CD4-positive, alpha-beta T cell treated with Interleukin-10 for 1 hour (primary cell): ENCODE measurements at places on chromosomes 11 and 22.
A peak's percentile ranks its signal among the peaks of the same experiment; 100 is the strongest.

- DNase-seq = peak; percentile 10
Measured at GRCh38 chr11:121372671-121373429, 79.3 kb upstream of the SORL1 start.

DNA sequence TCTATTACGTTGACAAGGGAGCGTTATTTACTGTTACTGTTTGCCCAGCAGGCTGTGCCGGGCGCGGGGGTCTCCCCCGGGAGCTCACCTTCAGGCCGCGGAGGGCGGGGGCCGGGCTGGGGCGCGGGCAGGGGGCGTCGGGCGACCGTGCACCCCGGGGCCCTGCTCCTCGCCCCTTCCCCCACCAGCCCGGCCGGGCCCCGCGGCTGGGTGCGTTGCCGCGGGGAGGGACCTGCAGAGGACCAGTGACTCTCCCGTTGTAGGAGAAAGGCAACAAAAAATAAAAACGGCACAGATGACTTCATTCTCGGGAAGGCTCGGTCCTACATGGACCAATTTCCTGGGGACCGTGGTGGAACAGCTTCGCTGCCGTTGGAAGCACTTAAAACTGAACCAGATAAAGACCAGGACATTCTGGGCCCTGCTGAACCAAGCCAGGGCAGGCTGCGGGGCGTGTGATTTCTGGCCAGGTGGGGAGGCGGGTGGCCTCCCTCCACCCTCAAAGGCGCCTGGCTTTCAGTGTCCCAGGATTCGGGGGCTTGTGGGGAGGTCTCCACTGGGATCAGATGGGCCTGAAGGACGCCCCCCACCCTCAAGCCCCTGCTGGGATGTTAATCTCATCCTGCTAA lies 57.4 kb downstream of the IGLL1 start:
- DNase-seq = no peak

- DNase-seq = no peak
Measured at GRCh38 chr22:50696251-50696798, 23.7 kb downstream of the SHANK3 start.

DNA sequence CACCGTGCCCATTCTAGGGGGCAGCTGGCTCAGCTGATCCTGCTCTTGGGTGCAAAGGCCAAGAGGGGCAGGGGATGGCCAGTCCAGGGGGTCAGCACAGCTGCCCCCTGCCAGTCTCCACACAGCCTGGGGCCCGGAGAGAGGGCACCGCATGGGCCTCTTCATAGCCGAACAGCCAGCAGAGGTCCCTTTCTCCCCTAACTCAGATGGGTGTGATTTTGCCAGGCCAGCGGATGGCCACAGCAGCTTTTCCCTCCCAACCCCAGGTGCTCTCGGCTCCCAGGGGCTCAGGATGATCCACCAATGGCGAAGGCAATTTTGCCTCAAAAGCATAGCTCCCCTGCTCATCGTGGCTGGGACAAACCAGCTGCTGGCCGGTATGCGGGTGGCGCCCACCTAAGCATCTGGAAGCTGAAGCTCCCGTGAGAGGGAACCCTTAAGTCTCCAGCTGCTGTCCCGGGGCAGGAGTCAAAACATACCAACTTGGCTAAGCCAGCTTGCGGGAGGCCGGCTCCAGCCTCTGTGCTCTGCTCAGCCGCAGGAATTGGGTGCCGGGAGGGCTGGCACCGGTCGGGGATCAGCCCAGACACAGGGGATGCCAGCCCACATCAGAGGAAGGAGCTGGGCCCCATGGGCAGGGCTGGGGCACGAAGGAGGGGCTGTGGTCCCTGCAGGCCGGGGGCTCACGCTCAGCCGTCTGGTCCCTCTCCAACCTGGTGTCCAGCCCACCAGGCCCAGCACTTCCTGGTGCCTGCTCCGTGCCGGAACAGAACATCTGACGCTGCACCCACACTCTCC lies 30.5 kb upstream of the GNB1L start:
- DNase-seq = no peak

- no peak for DNase-seq
Measured at GRCh38 chr22:26968859-26969523, 311.6 kb downstream of the MIAT start.

- peak; percentile 75 for DNase-seq
Measured at GRCh38 chr22:28955817-28956216, 72.4 kb downstream of the ZNRF3 start.

DNA sequence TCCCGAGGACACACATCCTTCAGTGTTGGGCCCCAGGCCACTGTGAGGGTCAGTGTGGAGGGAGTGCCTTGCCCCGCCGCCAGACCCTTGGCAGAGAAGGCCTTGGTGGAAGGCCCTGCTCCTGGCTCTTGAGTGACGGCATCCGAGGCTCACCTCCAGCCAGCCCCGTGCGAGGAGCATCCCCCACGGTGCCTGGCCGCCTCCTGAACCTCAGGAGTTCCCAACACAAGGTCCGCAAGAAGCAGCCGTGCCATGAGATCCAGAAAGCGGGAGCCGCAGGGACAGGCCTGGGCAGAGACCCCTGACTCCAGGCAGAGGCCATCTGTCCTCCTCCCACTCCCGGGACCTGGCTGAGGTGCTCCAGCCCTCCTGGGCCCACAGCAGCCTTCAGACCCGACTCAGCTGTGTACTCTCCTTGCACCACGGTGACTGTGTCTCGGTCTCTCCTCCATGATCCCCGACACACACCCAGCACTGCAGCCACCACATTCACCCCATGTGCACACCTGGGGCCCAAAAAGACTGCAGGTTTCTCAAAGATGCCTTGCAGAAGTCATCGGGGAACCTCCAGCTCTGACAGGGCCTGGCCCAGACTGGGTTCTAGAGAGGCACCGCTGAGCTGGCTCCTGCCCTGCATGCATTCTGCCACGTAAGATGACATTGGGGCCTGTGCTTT lies 870.2 kb downstream of the BRD1 start:
- DNase-seq = no peak

DNA sequence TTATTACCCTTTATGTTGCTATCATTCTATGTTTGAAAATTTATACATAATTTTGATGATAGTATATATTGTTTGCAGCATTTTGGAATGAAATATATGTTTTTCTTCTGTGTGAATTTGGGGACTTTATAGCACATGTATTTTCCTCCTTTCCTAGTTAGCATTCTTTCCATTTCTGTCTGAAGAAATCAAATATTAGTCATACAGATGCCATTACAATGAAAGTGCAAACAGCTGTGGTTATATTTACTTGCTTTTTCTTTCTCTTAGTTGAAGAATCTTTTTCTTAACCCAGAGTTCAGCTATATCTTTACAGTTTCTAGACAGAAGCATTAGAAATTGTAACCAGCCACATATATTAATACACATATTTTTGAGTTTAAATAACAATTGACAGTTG lies 753.1 kb upstream of the ARHGAP42 start:
- DNase-seq = no peak
